Esophagus muscularis mucosa (tissue), 4 donors: ENCODE measurements at places on chromosomes 5 and 9. TPM values are rescaled to one million over a fixed set of nuclear protein-coding genes. Genes with fewer than 3 reads are reported as not detected.

DNA sequence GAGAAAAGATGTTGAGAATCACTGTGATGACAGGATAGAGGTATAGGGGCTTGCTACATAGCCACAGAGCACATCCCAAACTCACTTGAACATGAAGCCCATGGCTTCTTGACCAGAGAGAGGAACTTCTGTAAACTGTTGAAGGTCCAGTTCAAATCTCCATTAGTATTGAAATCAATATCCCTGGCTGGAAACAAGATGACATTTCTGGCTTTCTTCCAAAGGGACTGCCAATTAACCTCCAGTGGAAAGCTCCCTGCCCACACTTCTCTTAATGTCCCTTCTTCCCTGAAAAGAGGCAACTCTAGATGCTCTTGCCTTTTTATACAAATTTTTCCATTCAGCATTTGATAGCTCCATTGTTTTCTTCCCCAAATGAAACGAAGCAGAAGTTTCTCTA is 612.1 kb downstream of the EBF1 start:
- H3K27ac ChIP-seq = peak overlapping the region; percentile 54
- no peaks in the 10 kb centered on the region for H3K27me3 ChIP-seq
- no peak overlapping the region for H3K4me3 ChIP-seq
- H3K4me1 ChIP-seq = peaks cover 70% of the 10 kb centered on the region
- no peak for DNase-seq
- no peaks in the 10 kb centered on the region for H3K36me3 ChIP-seq

GRCh38 chr9:38301376-38302106 is 91.0 kb upstream of the ALDH1B1 start:
- DNase-seq = no peak
- H3K4me1 ChIP-seq = peaks cover 2% of the 10 kb centered on the region
- H3K36me3 ChIP-seq = no peaks in the 10 kb centered on the region
- H3K27me3 ChIP-seq = no peaks in the 10 kb centered on the region
- H3K4me3 ChIP-seq = no peak overlapping the region

- H3K36me3 ChIP-seq = no peaks in the 10 kb centered on the region
- no peak overlapping the region for H3K27ac ChIP-seq
- no peak overlapping the region for H3K4me3 ChIP-seq
- peaks cover 15% of the 10 kb centered on the region for H3K4me1 ChIP-seq
These were observed 406.8 kb downstream of the BRINP1 start for GRCh38 chr9:118962426-118962825.

- H3K4me3 ChIP-seq = no peak overlapping the region
- H3K4me1 ChIP-seq = no peaks in the 10 kb centered on the region
- no peak for DNase-seq
These were observed 32.2 kb downstream of the ACER2 start for GRCh38 chr9:19440823-19441580.

- H3K27ac ChIP-seq = peak overlapping the region; percentile 95
- H3K27me3 ChIP-seq = no peaks in the 10 kb centered on the region
- peaks cover 46% of the 10 kb centered on the region for H3K4me1 ChIP-seq
- peak; percentile 92 for DNase-seq
- peaks cover 6% of the 10 kb centered on the region for H3K36me3 ChIP-seq
- peak overlapping the region; percentile 96 for H3K4me3 ChIP-seq
These were observed 831 bp downstream of the RMRP start for GRCh38 chr9:35656831-35657545.

- H3K27me3 ChIP-seq = no peaks in the 10 kb centered on the region
- H3K27ac ChIP-seq = no peak overlapping the region
- no peak overlapping the region for H3K4me3 ChIP-seq
- H3K36me3 ChIP-seq = no peaks in the 10 kb centered on the region
- no peak for DNase-seq
These were observed 2.1 kb downstream of the ADGRD2 start for GRCh38 chr9:124452326-124452725.

DNA sequence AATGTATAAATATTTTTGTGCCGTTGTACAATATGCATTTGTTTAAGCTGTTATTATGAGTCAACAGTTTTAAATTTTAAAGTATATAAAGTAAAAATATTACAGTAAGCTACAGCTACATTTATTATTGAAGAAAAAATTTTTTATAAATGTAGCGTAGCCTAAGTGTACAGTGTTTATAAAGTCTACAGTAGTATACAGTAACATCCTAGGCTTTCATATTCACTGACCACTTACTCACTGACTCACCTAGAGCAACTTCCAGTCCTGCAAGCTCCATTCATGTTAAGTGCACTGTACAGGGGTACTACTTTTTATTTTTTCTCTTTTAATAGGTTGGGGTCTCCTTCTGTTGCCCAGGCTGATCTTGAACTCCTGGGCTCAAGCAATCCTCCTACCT is 30.6 kb downstream of the SIL1 start:
- H3K36me3 ChIP-seq = no peaks in the 10 kb centered on the region
- H3K27me3 ChIP-seq = no peaks in the 10 kb centered on the region
- no peaks in the 10 kb centered on the region for H3K4me1 ChIP-seq
- H3K4me3 ChIP-seq = no peak overlapping the region
- H3K27ac ChIP-seq = no peak overlapping the region

DNA sequence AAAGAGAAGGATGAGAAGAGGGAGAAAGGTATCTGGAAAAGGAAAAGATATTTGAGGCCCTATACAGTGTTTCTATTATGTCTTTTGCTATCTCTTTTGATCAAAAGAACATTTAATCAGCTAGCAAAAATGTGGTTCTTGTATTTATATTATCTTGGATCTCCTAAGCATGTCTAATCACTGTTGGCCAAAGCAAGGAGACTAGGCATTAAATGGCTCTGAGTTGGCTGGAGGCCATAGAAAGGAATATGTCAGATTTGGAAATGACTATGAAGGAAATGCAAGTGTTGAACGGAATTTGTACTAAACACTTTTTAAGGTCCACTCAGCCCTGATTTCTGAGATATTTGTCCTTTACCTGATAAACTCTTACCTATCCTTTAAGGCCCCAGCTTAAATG is 22.4 kb upstream of the THG1L start:
- no peaks in the 10 kb centered on the region for H3K4me1 ChIP-seq
- H3K27me3 ChIP-seq = no peaks in the 10 kb centered on the region
- H3K36me3 ChIP-seq = no peaks in the 10 kb centered on the region
- H3K27ac ChIP-seq = no peak overlapping the region
- no peak overlapping the region for H3K4me3 ChIP-seq
- DNase-seq = no peak

- H3K4me1 ChIP-seq = peaks cover 24% of the 10 kb centered on the region
- H3K27me3 ChIP-seq = no peaks in the 10 kb centered on the region
- DNase-seq = no peak
- peak overlapping the region; percentile 31 for H3K4me3 ChIP-seq
These were observed 305.8 kb downstream of the PDE4D start for GRCh38 chr5:59587489-59588337.

- H3K4me3 ChIP-seq = no peak overlapping the region
- H3K27me3 ChIP-seq = no peaks in the 10 kb centered on the region
- no peaks in the 10 kb centered on the region for H3K36me3 ChIP-seq
- no peak for DNase-seq
- H3K4me1 ChIP-seq = no peaks in the 10 kb centered on the region
These were observed 329.5 kb downstream of the KIAA0825 start for GRCh38 chr5:94288937-94289336.

- no peaks in the 10 kb centered on the region for H3K27me3 ChIP-seq
- no peak overlapping the region for H3K4me3 ChIP-seq
- no peak for DNase-seq
- H3K4me1 ChIP-seq = no peaks in the 10 kb centered on the region
- no peak overlapping the region for H3K27ac ChIP-seq
- H3K36me3 ChIP-seq = no peaks in the 10 kb centered on the region
These were observed 12.5 kb downstream of the AGXT2 start for GRCh38 chr5:35035271-35035670.

- no peak overlapping the region for H3K27ac ChIP-seq
- no peak for DNase-seq
- H3K4me3 ChIP-seq = no peak overlapping the region
- peaks cover 20% of the 10 kb centered on the region for H3K4me1 ChIP-seq
- no peaks in the 10 kb centered on the region for H3K36me3 ChIP-seq
These were observed 160.5 kb downstream of the GOLPH3 start for GRCh38 chr5:32013658-32014057.

DNA sequence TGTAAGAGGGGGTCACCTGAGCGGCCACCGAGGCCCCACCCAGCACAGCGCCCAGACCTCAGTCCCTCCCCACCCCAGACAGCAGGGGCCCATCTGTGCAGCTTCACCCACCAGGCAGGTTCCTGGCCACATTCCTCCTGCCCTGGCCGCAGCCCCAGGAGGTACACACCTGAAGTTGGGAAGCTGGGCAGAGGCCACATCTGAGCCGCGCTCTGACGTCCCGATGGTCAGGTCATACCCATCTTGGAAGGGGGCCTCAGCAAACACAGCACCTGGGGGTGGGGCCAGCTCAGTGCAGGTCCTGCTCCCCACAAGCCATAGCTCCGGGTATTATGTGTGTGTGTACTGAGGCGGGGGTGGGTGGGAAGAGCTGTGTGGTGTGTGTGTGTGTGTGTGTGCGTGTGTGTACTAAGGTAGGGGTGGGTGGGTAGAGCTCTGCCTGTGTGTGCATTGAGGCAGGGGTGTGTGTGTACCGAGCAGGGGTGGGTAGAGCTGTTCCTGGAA is 5.6 kb downstream of the SPOUT1 start:
- no peak overlapping the region for H3K4me3 ChIP-seq
- no peaks in the 10 kb centered on the region for H3K27me3 ChIP-seq
- H3K36me3 ChIP-seq = peaks cover 19% of the 10 kb centered on the region
- no peak overlapping the region for H3K27ac ChIP-seq
- DNase-seq = no peak

DNA sequence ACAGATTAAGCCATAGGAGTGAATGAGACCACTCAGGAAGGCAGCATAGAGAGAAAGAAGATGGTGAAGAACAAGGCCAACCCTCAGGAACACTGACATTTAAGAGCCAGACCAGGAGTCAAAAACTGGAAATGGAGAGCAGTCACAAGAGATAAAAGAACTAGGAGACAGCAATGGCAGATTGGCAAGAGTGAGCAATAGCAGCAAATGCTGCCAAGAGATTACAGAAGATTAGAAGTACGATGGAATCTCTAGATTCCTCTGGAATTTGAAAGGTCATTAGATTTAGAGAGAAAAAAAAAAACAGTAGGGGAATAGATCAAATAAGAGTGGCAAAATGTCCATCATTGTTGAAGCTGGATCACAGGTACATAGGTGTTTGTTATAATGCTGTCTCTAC is 73.4 kb upstream of the SLC44A1 start:
- no peaks in the 10 kb centered on the region for H3K27me3 ChIP-seq
- no peak overlapping the region for H3K4me3 ChIP-seq
- H3K36me3 ChIP-seq = no peaks in the 10 kb centered on the region

DNA sequence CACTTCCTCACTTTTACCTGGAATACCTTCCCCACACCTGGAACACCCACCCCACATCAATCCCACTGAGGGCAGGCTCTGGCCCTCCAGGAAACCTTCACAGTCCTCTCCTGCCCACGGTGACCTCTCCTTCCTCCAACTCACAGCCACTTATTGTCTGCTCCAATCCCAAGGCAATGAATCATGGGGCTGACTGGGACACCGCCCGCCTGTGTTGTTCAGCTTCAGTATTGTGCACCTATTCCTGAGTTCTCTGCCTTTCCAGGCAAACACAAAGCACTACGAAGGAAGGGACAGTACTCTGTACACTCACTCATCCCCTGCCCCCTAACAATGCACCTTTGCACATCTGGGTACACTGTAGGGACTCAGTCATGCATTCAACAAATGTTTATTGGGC is 7.3 kb downstream of the PCDH1 start:
- H3K4me3 ChIP-seq = no peak overlapping the region
- no peak for DNase-seq
- H3K36me3 ChIP-seq = peaks cover 19% of the 10 kb centered on the region

- H3K27me3 ChIP-seq = no peaks in the 10 kb centered on the region
- H3K36me3 ChIP-seq = no peaks in the 10 kb centered on the region
- H3K27ac ChIP-seq = no peak overlapping the region
- H3K4me3 ChIP-seq = no peak overlapping the region
- DNase-seq = no peak
- peaks cover 3% of the 10 kb centered on the region for H3K4me1 ChIP-seq
These were observed 13.3 kb upstream of the UBE2QL1 start for GRCh38 chr5:6435356-6435755.

DNA sequence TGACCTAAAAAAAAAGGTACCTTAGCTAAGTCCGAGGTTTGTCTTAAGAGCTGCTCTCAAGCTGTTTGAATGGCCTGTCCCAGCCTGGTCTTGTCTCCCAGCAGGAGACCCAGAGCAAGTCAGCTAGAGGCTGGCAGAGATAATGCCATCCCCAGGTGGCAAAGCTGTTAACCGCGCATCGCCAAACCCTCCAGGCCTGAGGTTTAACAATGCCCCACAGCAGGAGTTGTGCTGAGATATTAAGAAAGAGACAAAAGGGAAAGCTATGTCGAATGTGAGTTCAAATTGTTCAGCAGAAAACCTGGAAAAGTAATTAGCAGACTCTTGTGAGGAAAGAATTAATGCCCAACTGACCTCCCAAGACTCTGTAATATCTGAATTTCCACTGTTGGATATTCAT is 187.1 kb downstream of the FSTL4 start:
- H3K4me3 ChIP-seq = no peak overlapping the region
- H3K27ac ChIP-seq = no peak overlapping the region
- DNase-seq = no peak
- no peaks in the 10 kb centered on the region for H3K36me3 ChIP-seq
- H3K4me1 ChIP-seq = no peaks in the 10 kb centered on the region
- H3K27me3 ChIP-seq = no peaks in the 10 kb centered on the region

DNA sequence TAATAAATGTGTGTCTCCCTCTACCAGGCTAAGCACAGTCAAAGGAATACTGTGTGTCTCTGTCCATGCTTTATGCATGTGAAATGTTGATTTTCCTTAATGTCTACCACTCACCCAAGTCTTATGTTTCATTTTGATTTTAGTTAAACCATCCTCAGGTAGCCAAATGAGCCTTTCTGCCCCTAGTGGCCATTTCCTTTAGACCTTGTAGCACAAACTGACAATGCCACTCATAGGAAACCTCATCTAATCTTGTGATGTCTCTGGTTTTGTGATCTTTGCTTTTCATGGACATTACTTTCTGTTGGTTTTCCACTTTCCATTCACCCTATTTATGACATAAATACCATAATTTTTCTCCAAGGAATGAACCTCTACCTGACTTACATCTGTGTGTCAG is 820.8 kb downstream of the MAT2B start:
- no peak overlapping the region for H3K4me3 ChIP-seq
- no peak for DNase-seq
- H3K27ac ChIP-seq = no peak overlapping the region
- H3K27me3 ChIP-seq = no peaks in the 10 kb centered on the region
- H3K36me3 ChIP-seq = no peaks in the 10 kb centered on the region

DNA sequence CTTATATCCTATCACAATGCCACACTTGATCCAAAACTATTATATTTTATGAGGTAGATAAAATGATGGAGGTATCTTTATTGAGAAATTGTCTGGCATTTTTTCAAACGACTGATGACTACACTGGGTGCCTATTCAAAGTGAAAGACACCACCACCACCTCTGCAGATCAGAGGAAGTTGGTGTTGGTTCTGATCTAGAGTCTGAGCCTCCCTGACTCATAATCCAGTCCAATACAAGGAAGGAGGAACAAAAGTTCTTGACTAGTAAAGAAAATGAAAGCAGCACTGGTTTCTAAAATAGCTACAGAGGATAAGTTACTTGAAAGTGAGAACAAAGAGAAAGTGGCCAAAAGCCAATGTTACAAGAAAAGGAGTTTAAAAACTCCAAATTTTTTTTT is 139.9 kb downstream of the RFX3 start:
- no peak for DNase-seq
- peaks cover 7% of the 10 kb centered on the region for H3K36me3 ChIP-seq
- no peaks in the 10 kb centered on the region for H3K4me1 ChIP-seq
- H3K27me3 ChIP-seq = no peaks in the 10 kb centered on the region
- no peak overlapping the region for H3K27ac ChIP-seq
- no peak overlapping the region for H3K4me3 ChIP-seq

PCDHA1 gene
- not detected for total RNA-seq

ANKDD1B gene
- 0.33 TPM for total RNA-seq

ORM2 gene
- not detected for total RNA-seq

RIGI gene
- total RNA-seq = 8.0 TPM

LIFR gene
- 72.3 TPM for total RNA-seq

PCDHGB2 gene
- 5.0 TPM for total RNA-seq

DOCK2 gene
- total RNA-seq = 18.3 TPM

ADAMTS2 gene
- 24.5 TPM for total RNA-seq
